Amygdala (tissue), 56 donors: ENCODE measurements at places on chromosomes 13 and 19.

- no peak for DNase-seq
Observed at GRCh38 chr13:74675182-74675581, 541.0 kb upstream of the KLF12 start.

DNA sequence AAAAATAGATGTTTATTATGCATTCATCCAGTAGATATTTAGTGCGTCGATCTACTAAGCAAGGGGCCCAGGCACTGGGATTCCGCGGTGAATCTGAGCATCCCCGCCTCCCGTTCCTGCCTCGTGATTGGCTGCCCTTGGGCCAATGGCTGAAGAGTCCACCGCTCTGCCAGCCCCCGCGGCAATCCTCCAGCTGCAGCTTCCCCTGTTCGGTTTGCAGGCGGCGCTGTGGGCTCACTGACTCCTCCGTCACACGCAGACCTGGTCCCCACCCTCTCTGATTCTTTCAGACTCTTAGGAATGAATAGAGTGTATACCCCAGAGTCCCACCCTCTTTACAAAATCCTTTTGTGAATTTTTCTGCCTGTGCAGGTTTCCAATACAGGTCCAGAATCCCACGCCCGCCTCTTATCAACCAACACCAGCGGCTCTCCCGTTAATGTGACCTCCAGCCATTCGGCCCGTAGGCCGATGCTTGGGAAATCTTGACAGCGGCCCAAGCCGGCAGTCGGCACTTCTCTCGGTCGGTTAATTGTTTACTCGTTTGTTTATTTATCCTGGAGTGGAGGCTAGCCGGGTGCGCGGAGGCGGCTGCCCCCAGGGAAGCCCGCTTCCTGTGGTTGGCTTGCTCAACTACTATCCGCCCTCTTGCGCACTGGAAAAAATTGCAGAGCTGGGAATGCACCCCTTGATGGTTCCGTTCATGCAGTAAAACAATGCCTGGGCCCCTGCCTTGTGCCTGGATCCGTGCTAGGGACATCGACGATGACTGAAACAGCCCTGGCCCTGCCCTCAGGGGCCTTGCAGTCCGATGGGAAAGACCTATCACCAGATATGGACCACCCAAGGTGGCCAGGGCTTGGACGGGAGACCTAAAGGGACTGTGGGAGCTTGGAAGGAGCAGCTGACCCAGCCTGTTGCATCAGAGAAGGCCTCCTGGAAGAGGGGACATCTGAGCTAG, 4.5 kb upstream of the ARHGAP35 start:
- DNase-seq: peak; percentile 78

GRCh38 chr13:99332456-99332855, 25.3 kb upstream of the GPR183 start:
- no peak for DNase-seq

- no peak for DNase-seq
Observed at GRCh38 chr19:15441317-15441716, 8.4 kb downstream of the WIZ start.

- no peak for DNase-seq
Observed at GRCh38 chr13:30156270-30156669, 151.1 kb downstream of the KATNAL1 start.

DNA sequence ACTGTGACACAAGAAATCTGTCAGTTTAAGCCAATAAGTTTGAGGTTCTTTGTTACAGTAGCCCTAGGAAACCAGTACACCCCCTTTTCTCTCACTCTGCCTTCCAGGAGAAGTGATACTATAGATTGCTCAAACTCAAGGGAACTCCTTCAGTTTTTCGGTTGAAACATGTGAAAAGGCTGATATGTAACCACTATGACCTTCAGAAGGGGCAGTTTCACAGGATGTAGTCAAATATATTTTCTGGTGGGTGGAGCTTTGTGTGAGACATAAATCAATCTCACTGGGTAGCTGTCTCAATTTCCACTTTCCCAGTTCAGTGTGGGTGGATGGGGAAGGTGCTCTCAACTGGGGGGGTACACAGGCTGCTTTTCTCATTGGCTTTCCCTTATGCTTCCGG, 41.7 kb downstream of the HTR2A start:
- DNase-seq: no peak

DNA sequence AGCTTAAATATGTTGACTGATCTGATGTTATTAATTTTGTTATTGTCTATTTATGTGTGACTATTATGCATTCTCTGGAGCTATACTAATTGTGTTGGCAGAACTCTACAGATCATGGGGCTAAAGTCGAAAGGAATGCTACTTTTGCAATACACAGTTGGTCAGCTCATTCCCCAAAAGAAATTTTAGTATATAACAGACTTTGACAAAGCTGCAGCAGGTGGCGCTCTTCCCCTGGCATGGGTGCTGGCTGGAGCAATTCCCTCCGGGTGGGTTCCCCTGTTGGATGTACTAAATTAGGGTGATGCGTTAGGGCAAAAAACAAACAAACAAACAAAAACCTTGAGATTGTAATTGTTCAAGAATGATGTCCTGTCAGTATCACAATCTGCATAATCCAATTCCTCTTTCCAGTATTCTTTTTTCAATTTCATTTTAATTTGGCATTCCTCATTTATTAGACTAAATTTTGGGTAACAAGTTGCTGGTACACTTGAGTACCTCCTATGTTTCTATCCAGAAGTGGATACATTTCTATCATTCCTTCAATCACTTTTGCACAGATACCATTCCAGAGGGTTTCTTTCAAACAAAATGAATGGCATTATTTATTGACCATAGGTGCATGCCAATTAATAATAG, 322.8 kb upstream of the EDNRB start:
- no peak for DNase-seq
